ENCODE measurements at places on chromosomes 16 and 17.

DNA sequence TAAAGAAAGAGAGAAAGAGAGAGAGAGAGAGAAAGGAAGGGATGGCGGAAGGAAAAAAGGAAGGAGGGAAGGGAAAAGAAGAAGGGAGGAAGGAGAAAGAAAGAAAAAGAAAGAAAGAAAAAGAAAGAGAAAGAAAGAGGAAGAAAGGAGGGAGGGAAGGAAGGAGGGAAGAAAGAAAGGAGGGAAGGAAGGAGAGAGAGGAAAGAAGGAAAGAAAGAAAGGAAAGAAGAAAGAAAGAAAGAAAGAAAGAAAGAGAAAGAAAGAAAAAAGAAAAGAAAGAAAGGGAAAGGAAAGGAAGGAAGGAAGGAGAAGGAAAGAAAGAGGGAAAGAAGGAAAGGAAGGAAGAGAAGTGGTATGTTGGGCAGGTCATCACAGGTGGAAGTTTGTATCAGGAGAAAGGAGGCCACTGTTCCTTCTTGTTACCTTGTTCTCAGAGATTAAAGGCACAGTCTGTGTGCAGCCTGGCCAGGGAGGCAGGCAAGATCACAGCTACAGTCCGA is 19.3 kb downstream of the SLC35G3 start:
- DNase-seq, result no peak

DNA sequence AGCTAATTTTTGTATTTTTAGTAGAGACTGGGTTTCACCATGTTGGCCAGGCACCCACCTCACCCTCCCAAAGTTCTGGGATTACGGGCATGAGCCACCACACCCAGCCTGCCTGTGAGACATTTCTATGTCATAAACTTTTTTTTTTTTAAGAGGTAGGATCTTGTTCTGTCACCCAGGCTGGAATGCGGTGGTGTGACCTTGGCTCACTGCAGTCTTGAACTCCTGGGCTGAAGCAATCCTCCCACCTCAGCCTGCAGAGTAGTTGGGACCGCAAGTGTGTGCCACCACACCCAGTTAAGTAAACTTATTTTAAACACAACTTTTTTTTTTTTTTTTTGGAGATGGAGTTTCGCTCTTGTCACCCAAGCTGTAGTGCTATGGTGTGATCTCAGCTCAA is 47.2 kb downstream of the SCNN1G start:
- DNase-seq, result no peak

DNA sequence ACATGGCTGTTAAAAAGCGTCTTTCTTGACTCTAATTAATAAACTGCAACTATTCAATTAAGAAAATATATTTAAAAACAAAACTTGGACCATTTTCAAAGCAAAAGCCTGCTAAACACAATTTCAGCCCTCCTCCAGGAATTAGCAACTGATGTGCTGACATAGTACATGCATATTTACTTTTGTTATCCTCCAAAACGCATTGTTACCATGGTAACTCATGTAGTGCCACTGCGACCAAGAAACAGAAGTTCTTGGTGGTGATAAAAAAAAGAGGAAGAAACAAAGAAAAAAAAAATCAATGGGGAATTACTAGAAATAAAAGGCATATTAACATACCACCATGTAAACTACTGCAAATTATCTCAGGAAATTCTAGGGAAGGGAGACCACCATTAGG is 793.4 kb upstream of the CDH8 start:
- DNase-seq, result peak; percentile 11

GRCh38 chr16:14405611-14406537 is 224.2 kb downstream of the PARN start:
- DNase-seq, result no peak

DNA sequence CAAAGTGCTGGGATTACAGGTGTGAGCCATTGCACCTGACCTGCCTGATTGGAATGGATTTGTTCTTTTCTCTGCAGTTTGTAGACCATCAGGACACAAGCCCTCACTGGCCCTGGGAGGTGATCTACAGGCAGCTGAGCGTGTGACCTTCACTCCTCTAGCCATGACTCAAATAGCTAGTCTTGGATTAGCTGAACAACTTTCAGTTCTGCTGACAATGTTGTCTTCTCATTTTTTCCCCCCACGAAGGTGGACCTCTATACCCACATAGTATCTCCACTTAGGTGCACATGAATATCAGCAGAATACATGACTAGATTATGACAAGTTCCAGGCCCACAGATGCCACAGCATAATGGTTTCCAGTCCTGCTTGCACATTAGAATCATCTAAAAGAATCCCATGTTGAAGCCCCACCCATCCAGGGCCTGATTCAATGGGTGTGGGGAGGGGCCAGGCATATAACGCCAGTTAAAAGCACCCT is 36.8 kb downstream of the HS3ST3B1 start:
- DNase-seq, result no peak

- DNase-seq, result no peak
Observed at GRCh38 chr16:14286368-14287230, 215.5 kb downstream of the MRTFB start.

DNA sequence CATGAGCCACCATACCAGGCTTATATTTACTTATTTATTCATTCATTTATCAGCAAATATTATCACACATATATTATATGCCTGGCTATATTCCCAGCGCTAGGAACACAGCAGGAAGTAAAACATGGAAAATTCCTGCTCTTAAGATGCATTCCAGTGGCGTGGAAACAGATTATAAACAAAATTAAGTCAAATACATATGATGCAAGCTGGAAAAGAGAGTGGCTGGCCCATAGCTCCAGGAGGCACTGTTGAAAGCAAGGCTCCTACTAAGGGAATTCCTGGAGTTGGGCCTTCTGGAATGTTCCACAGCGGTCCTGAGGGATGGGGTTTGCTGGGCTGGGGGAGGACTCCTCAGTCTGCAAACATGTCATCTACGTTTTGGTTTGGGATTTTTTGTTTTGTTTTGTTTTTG is 18.4 kb downstream of the ADCY9 start:
- DNase-seq, result no peak

GRCh38 chr16:80596507-80597207 is 55.9 kb downstream of the DYNLRB2 start:
- DNase-seq, result no peak

DNA sequence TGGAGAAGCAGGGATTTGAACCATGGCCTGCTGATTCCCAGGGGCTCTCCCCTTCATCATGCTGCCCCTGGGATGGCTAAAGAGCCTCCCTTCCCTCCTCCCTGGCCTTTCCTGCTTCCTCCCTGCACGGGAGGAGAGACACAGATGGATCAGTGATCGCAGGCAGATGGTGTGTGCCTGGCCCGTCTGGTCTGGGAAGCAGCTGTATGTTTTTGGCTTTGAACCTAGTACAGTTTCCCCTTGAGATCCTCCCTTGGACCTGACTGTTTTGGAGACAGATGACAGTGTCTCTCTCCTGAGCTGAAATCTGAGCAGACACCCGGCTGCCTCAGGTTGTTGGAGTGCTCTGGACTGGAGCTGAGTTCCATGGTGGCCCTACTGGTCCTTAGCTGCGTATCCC is 29.0 kb upstream of the ATP2C2 start:
- no peak for DNase-seq

DNA sequence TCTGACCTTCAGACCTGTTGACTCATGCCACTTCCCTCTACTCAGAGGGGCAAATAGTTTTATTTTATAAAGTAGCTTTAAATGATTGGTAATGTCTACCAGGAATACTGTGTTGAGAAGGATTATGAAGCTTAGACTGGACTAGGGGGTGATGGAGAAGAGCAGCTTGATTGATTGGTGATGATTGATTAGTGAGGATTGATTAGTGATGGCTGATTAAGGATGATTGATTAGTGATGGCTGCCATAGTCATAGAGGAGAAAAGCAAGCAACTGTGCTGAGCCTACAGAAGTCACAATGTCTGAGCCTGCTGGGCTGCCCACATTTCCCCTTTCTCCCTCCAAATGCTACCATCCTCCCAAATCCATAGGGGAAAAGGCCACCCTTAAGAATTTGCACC is 206.8 kb upstream of the SALL1 start:
- DNase-seq, result no peak

- DNase-seq, result no peak
Observed at GRCh38 chr16:57126411-57126810, 34.0 kb downstream of the CPNE2 start.

Data from KBM-7 (cell line).